ENCODE measurements at places on chromosomes 2 and 18.

GRCh38 chr18:55401638-55402191, 186.3 kb downstream of the TCF4 start:
- no peak for DNase-seq

DNA sequence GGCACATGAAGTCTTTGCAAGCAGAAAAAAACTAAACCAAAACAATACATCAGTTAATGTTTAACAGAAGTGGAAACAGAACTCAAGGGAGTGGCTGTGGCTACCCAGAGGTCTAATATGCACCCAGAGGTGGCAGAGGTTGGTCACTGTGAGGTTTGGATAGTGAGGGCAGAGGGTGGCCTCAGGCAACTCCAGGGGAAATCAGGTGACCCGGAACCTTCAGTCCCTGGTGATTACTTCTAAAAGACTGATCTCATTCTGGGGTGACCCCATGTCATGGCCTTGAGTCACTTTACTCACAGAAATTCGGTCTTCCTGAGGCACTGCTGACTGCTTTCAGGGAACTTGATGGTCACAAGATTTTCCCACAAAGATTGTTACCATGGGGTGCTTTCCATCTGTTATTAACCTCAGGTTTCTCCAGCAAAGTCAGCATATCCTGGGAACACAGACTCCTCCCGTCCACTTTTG, 99.4 kb downstream of the TMEM17 start:
- DNase-seq = no peak

DNA sequence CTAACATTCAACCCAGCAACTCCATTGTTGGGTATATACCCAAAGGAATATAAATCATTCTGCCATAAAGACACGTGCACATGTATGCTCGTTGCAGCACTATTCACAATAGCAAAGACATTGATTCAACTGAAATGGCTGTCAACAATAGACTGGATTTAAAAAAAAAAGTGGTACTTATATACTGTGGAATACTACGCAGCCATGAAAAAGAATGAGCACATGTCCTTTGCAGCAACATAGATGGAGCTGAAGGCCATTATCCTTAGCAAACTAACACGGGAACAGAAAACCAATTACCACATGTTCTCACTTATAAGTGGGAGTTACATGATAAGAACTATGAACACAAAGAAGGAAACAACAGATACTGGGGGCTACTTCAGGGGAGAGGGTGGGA, 74.0 kb upstream of the FMNL2 start:
- no peak for DNase-seq

- DNase-seq = no peak
Measured at GRCh38 chr2:833180-833579, 117.5 kb upstream of the SNTG2 start.

DNA sequence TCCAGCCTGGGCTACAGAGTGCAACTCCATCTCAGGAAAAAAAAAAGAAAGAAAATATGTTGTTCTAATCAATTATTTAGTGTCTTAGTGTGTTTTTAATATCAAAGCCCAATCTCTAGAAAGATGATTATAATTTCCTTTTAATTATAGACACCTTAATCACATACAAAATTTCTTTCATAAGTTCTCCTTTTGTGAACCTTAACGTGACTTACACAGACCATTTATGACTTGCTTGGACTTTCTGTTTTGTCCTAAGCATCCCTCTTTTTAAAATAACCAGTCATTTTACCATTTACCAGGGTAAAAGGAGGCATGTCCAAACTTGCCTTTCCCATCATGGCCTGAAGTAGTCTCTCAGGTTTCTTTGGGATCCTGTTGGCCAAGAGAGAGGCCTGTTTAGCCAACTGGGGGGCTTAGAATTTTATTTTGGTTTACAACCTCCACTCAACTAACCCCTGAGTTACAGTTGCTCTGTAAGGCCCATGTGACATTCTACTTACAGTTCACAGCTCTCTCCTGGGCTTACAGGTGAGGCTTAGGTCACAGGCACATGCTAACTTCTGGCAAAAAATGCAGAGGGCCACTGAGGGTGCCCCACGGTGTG, 23.9 kb upstream of the GPR155 start:
- no peak for DNase-seq

DNA sequence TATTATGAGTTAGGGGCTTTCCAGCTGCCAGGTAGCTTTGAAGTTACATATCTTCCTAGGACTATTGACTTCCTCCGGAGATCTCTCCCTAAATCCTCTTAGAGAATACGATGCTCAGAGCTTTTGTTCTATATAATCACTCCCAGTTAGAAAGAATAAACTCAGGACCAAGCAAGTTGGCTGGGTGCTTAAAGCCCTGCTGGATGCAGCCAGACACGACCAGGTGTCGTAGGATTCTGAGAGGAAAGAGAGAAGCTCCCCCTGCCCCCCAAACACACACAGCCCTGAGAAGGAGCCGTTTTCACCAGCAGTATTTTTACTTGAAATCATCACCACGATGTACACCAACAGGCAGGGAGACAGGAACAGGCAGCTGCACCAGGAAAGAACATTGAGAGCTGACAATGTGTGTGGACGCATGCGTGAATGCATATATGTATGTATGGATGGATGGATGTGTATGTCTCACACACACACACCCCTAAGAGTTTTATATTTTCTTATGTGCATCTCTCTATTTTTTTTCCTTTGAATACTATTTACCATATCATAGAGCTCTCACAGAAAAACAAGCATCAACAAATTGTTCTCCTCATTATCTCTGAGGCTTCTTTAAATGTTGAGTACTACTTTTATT, 382.6 kb downstream of the EPHA4 start:
- DNase-seq = no peak

DNA sequence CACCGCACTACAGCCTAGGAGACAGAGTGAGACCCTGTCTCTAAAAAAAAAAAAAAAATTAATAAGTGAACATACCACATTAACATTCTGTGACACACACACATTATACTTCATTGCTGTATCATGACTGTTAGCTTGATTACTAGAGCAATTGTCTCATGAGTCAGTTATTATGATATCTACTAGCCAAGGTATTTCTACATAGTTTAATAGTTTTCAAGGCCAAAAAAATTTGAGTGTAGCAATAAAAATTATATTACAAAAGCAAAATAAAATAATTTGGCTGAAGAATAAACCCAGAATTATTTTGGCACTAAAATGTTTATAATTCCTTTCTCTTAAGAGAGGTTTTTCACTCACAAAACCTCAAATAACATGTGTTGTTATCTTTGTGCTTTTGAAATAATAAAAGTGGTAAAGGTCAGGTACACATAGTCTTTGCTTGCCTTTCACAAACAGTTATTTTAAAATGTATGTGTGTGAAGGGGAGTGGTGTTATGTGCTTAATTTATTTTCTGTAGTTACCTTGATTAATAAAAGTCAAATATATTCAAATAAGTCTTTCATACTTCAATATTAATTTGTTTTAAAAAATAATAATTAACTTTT, 136.9 kb upstream of the SPOPL start:
- DNase-seq = no peak

DNA sequence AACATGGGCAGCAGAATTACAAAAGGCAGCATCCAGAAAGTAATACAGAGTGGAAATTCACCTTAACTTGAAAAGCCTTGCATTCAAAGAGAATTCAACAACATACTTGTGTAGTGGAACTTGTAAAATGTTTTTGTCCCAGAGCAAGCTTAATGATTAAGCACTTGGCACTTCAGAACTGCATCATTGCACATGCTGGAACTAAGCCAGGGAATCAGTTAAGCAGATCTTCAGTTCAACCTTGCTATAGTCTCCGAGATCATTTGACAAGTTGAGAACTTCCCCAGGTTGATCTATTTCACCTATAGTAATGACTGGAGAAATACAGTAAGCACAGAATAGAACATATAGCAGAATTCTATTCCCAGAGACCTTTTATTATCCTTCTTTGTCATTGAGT, 1337.2 kb upstream of the NXPH2 start:
- no peak for DNase-seq

DNA sequence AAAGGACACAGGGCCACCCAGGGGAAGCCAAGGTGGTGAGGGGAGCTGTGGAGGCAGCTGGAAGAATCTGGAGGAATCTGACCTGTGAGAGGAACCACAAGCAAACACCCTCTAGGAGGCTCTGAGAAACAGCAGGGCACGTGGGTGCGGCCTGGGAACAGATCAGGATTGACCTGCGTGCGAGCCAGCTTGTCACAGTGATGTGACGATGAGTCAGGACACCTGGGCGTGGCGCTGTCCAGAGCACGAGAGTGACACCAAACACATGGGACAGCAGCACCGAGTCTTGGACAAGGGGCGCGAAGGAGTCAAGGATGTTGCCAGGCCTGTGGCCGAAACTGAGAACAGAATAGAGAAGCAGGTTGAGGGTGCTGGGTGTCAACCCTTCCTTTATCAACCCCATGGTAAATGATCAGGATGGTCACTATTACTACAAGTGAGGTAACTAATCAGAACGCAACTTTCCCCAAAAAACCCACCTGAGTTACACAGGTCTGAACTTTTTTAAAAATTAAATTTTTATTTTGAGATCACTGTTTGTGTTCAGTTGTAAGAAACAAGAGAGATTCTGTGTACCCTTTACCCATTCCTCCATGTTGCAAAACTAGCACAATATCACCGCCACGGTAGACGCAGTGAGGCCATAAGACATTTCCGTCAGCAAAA, 637 bp upstream of the SFT2D3 start:
- no peak for DNase-seq

DNA sequence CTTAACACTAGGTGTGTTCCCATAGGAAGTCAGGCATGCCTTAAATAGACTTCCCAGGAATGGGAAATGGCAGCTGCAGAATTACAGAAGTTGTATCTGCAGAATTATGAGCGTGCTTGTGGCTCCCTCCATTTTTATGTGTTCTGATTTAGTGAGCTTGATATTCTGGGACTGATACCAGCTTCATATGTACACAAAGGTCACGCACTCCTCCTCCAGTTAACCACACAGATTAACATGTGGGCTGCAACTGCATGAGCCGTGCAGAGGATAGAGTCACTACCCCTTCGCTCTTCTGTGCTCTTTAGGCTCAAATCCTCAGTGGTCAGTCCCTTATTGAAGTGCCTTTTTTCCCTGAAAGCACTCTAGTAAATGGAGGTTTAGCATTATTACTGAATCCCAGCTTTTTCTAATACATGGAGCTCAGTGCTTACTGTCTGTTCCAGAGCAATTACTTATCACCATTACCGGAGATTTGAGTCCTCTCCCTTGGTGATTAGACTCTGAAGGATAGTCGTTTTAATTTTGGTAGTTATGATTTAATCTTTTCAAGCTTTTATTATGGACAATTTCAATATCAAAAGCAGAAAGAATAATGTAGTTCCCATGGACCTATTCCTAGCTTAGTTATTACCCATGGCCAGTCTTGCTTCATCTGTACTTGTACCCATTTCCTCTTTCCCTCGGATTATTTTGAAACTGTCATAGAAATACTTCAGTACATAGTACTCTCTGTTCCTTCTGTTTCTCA, 238.3 kb downstream of the PRKCE start:
- DNase-seq = no peak

DNA sequence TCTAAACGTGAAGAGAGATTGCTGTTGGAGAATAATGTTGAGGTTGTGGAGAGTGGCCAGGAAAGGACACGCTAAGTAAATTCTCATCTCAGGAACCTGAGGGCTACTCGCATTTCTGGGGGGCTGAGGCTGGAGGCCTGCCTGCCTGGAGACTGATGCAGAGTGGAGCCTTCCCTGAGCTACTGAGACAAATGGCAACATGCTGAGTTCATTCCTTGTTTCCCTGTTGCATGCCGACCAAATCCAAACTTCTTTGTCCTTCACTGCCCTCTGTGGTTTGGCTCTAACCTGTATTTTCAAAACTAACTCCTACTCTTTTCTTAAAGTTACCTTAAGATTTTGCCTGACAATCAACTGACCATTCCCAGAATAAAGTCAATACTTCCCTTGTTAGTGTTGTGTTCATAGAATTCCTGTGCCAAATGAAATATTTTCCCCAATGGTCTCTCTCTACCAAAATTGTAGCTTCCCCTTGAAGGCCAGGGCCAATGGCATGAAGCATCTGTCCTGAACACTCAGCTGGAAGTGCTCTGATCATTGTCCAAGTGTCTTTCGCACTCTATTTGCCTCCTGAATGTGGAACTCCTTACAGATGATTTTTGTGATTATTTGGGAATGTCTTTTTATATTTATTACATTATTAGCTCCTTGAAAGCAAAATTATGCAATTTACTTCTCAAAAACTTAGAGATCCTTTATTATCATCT, 1085.6 kb downstream of the SOCS6 start:
- no peak for DNase-seq

- peak; percentile 23 for DNase-seq
Measured at GRCh38 chr18:711657-712400, 601 bp downstream of the ENOSF1 start.

DNA sequence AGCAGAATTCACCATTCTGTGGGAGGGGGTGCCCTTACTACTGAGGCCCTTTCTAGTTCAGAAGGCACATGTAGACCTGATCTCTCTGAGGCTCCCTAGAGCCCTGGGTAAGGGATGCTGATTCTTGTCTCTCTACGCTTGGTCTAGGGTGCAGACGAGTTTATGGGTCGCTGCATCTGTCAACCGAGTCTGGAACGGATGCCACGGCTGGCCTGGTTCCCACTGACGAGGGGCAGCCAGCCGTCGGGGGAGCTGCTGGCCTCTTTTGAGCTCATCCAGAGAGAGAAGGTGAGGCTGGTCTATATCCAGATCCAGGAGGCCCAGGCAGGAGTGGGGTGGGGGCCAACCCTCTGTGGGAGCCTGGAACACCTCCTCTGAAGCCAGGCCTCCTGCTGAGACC, 147.2 kb downstream of the DYSF start:
- no peak for DNase-seq

- no peak for DNase-seq
Measured at GRCh38 chr2:207133820-207134519, 31.8 kb downstream of the KLF7 start.

DNA sequence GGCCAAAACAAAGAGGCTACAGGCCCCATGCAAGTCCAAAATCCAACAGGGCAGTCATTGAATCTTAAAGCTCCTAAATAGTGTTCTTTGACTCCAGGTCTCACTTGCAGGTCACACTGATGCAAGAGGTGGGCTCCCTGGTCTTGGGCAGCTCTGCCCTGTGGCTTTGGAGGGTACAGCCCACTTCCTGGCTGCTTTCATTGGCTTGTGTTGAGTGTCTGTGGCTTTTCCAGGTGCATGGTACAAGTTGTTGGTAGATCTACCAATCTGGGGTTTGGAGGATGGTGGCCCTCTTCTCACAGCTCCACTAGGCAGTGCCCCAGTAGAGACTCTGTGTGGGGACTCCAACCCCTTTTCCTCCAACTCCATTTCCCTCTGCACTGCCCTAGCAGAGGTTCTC, 115.8 kb upstream of the ALKAL2 start:
- no peak for DNase-seq

DNA sequence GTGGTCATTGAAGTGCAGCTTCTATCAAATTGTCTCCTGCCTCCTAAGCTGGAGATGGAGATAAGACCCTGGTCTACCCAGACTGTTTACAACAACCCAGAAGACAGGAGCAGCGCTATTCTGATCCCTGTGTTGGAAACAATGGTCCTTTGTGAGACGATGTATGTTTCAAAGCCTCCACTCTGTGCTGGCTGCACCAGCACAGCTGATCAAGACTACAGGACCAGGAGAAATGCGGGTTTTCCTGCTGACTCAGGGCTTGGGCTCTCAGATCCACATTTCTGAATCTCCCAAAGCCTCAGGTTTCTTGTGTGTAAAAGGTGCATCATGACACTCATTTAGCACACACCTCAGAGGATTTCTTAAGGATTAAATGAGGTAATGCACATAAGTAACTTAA, 92.0 kb downstream of the POU3F3 start:
- DNase-seq = no peak
